ENCODE measurements at places on chromosomes 16 and 17.

GRCh38 chr16:14585287-14585686, 44.8 kb downstream of the PARN start:
- DNase-seq: no peak

DNA sequence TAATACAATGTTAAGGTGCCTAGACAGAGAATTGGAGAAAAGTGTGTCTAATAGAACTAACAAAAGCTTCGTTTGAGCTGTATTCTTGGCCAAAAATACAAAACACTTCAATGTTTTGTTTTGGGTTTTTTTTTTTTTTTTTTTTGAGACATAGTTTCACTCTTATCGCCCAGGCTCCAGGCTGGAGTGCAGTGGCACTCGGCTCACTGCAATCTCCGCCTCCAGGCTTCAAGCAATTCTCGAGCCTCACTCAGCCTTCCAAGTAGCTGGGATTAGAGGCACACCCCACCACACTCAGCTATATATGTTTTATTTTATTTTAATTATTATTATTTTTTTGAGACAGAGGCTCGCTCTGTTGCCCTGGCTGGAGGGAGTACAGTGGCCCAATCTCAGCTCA, 38.3 kb upstream of the CARMIL2 start:
- no peak for DNase-seq

- DNase-seq: no peak
Observed at GRCh38 chr16:83715217-83715920, 92.4 kb upstream of the HSBP1 start.

GRCh38 chr16:75589306-75589705, 23.1 kb downstream of the GABARAPL2 start:
- no peak for DNase-seq

DNA sequence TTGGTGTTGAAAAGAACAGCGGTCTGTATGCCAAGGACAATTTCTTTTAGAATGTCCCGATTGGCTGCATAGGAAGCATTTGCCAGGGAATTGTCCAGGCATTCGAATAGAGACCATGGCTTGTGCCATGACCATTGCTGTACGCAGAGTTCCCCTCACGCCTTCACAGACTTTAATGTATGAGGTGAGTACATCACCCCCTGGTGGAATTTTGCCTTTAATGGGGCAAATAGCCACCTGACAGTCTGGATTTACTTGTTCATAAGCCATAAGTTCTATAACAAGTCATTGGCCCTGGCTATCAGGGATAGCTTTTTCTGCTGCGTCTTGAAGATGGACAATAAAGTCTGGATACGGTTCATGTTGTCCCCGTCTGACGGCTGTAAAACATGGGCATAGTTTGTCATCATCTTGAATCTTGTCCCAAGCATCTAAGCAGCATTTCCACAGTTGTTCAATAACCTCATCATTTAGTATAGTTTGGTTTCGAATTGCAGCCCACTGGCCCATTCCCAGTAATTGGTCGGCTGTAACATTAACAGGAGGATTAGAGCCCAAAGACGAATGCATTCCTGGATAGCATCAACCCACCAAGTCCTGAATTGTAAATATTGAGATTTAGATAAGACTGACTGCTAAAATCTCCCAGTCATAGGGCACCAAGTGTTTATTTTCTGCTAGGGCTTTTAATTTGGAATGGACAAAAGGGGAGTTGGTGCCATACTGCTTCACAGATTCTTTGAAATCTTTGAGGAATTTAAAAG, 67.7 kb upstream of the ARL4D start:
- DNase-seq: no peak

GRCh38 chr17:34997355-34997862, 17.1 kb downstream of the LIG3 start:
- no peak for DNase-seq

- no peak for DNase-seq
Observed at GRCh38 chr17:72618001-72618509, 474.4 kb downstream of the SLC39A11 start.

GRCh38 chr17:77373299-77374169, 232.8 kb downstream of the SEC14L1 start:
- DNase-seq: no peak

GRCh38 chr16:86580791-86581170, 2.4 kb downstream of the FOXL1 start:
- DNase-seq: no peak

- no peak for DNase-seq
Observed at GRCh38 chr16:69494991-69495392, 70.6 kb downstream of the CYB5B start.

GRCh38 chr16:67922221-67922620, 9.4 kb downstream of the CTRL start:
- no peak for DNase-seq

- no peak for DNase-seq
Observed at GRCh38 chr17:8916466-8916865, 49.0 kb upstream of the PIK3R6 start.

DNA sequence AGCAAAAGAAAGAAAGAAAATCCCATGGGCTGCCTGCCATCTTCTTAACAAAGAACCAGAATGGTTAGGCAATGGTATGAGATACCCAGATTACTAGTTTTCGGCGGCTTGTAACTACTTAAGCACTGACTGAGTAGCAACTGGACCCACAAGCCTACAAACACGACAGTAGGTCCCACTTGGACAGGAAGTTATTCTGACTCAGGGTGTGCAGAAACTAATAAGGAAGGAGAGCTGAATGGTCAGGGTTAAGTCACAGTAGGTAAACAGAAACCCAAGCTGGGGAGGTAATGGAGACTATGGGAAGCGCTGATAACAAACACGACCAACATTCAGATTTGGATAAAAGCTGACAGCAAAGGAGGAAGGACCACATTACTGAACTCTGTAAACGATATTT, 10.4 kb upstream of the HLF start:
- no peak for DNase-seq

- DNase-seq: no peak
Observed at GRCh38 chr17:14871921-14872320, 393.2 kb downstream of the PMP22 start.

- DNase-seq: no peak
Observed at GRCh38 chr17:335691-336090, 16.9 kb downstream of the RPH3AL start.

- DNase-seq: no peak
Observed at GRCh38 chr17:15096511-15096910, 168.6 kb downstream of the PMP22 start.

DNA sequence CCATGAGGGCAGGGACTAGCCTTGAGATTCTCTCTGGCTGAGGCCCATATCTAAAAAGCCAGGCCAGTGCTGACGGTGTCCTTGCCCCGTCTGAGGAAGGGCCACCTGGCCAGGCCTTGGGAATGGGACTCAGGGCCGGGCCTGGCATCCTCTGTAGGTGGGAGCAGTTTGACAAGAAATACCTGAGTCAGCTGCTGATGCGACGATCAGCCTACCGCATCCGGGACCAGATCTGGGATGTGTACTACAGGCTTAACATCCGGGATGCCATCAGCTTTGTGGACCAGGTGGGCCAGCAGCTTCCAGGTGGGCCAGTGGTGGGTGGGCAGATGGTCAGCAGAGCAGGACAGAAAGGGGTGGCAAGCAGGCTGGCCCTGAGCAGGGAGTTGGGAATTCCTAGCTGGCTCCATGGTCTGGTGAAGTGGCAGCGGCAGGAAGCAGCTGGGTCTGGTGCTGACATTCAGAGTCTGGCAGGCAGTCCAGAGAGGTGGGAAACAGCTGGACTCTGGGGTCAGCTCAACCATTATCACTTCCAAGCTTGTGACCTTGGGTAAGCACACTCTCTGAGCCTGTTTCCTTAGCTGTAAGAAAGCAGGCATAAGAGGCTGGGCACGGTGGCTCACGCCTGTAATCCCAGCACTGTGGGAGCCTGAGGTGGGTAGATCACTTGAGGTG, 9.5 kb downstream of the SLC9A5 start:
- no peak for DNase-seq

- no peak for DNase-seq
Observed at GRCh38 chr16:69906838-69907401, 44.2 kb upstream of the CLEC18A start.

DNA sequence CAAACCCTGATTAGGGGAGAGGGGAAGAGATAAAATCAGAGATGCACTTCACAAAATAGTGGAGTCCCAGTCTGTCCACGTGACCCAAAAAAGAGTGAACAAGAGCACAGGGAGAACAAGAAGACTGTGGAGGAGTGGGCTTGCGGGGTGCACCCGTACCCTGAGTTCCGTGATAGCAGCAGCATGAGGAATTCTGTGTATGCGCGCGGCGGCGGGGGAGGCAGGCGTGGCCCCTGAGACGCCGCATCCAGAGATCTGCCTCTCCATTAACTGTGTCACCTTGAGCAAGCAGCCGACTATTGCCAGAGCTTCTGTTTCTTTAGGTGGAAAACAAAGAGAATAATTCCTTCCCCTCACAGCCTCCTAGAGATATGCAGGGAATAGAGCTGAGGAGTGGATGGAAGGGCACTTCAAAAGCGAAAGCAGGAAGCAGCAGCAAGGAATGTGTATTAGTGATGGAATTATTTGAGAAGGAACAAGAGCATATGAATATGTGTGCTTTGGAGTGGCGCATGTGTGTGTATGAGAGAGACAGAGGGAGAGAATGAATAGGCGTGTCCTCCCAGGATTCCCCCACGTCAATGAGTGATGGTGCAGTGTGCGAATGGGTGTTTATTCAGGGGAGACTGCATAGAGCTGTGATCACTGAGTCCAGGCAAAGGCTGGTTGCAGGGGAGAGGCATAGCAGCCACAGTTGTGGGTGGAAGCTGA, 10.4 kb upstream of the SOX9 start:
- no peak for DNase-seq

DNA sequence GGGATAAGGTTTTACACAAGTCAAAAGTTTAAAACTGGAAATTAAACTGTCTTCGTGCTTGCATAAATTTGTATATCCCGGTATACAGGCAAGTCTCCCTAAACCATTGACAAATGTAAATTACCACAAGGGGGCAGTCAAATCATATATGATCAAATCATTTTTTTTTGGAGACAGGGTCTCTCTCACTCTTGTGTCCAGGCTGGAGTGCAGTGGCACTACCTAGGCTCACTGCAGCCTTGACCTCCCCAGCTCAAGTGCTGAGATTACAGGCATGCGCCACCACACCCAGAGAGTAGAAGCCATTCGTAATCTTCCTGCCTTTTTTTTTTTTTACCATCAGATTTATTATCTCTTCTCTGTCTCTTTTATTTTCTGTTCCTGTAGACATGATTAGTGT, 18.5 kb downstream of the TOP2A start:
- DNase-seq: peak; percentile 56

GRCh38 chr17:278055-278675, 74.4 kb downstream of the RPH3AL start:
- DNase-seq: no peak

DNA sequence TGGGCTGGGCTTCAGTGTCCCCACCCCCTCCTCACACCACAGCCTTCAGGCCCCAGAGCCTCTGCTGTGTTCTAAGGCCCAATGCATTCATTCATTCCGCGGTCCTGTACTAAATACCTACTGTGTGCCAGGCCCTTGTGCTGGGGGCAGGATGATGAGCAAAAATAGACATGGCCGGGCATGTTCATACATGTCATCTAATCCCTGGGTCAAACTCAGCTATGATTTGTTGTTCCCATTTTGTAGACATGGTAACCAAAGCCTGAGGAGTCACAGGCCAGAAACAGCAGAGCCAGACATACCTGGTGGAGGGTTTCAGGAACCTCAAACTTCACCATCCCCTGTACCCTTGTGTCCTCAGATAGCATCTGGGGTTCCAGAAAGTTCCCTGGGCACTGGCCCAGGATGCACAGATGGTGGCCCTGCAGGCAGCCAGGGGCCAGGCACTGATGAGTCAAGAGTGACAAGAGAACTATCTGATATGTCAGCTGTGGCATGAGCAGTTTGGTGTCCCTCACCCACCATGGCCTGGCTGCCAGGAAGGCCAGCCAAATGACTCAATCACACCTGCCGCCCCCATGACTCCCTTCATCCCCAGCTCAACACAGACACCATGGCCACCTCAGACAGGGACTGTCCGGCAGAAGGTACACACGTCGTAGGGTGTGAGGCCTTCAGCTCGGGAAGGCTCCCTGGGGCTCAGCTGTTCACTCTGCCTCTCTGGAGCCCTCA, 2.7 kb upstream of the RRAD start:
- DNase-seq: no peak

DNA sequence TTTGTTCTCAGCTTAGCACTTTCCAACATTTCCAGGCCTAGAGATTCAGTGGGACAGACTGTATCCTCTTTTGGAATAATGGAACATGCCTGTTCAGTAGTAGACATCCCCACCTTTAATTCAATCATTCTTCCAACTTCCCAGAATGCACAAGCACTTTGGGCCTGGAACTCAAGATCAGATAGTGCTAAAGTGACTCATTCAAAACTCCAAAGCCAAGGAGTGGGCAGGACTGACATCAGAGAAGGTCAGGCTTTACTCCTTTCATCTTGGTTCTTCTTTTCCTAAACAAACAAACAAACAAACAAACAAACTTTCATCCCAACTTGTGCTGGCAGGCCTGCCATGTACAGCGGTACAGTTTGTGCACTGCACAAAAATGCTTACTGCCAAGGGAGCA, 172.0 kb downstream of the AXIN2 start:
- DNase-seq: no peak

- no peak for DNase-seq
Observed at GRCh38 chr17:71427801-71428200, 693.0 kb upstream of the SOX9 start.

- no peak for DNase-seq
Observed at GRCh38 chr17:79226037-79226436, 151.4 kb downstream of the ENGASE start.

DNA sequence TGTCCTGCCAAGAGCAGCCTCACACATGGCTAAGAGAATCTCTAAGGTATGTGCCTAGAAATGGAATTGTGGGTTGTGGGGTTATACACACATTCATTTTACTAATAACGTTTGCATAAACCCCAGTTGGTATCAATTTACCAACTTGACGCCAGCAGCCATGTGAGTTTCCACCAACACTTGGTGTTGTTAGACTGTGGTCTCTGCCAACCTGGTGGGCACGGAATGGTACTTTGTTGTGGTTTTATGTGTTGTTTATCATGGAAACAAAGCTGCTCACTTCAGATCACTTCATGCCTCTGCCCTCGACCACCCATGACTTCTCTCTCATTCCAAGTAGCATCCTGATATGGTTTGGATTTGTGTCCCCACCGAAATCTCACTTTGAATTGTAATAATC, 152.0 kb upstream of the CDC42EP4 start:
- DNase-seq: no peak

- no peak for DNase-seq
Observed at GRCh38 chr16:79573071-79573470, 27.5 kb downstream of the MAF start.

DNA sequence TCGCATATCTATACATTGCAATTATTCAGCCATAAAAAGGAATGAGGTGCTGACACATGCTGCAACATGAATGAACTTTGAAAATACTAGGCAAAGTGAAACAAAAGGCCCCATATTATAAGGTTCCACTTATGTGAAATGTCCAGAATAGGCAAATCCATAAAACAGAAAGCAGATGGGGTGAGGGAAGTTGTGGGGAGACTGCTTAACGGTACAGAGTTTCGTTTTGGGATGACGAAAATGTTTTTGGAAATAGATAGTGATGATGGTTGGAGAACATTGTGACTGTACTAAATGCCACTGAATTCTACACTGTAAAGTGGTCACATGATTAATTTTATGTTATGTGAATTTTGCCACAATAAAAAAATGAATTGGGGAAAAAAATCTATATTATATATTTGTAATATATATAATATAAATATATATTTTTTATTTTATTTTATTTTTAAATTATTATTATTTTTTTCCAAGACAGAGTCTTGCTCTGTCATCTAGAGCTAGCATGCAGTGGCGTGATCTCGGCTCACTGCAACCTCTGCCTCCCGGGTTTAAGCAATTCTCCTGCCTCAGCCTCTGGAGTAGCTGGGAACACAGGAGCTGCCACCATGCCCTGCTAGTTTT, 4.2 kb upstream of the GNA13 start:
- no peak for DNase-seq

GRCh38 chr16:69157196-69157595, 24.7 kb downstream of the UTP4 start:
- no peak for DNase-seq

Measured in D341Med (cell line).